ENCODE measurements at places on chromosomes 7 and 10.

DNA sequence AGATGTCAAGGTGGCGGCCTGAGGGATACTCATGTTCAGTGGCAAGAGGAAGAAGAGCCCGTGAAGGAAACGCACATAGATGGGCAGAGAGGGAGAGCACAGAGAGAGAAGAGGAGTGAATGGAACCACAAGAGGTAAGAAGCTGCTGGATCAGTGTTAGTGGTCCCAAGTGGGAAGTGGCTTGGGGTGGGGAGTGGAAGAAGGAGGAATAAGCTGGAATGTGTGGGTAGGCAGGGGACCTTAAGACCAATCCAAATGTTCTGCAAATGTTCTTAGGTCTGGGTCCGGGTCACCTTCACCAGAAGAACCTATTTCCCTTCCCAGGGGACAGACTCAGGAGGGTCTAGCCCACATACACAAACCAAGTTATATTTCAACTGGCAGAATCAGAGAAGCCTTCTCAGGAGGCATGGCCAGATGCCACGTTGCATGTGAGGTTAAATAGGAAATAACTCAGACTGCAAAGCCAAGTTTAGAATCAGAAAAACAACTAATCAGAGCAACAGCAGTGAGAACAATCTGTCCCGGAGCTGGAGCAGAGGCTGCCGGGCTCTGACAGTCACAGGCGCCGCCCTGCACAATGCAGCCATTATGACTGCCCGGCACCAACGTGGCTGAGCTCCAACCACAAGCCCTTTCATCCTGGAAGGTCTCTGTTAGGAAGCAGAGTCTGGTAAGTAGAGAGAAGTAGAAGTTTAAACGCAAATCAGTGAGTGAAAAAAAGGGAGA is 78.6 kb upstream of the ARMC3 start:
- DNase-seq = no peak

DNA sequence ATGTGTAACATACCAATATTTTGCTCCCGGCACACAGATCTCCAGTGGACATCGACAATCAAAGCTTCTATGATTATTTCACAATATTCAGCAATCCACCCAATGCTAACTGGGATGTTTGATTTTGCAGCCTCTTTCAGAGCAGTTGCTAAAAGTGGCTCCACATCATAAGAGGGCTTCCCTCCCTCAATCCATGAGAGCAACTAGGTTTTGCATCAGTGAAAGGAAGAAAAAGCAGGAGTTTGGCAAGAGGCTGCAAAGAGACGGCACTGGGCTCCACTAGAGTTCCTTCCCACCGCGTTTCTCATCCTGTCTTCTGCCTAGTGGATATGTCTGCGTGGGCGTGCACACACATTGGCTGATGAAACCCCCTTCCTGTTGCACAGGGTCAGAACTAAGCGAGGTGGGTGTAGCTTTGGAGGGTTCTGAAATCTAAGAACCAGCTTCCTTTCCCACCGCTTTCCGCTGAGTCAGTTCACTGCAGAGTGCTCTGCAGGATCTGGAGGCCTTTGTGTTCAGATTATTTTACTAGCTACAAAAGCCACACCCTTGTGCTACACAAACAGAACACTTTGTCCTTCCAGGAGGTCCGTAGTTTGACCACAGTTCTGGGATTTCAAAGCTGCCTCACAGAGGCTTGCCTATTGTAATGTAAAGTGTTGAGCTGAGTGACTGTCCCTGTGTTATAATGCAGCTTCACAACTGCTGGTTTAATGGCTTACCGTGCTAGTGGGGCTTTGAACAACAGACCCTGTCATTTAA is 28.1 kb downstream of the ARL4A start:
- peak; percentile 62 for DNase-seq

DNA sequence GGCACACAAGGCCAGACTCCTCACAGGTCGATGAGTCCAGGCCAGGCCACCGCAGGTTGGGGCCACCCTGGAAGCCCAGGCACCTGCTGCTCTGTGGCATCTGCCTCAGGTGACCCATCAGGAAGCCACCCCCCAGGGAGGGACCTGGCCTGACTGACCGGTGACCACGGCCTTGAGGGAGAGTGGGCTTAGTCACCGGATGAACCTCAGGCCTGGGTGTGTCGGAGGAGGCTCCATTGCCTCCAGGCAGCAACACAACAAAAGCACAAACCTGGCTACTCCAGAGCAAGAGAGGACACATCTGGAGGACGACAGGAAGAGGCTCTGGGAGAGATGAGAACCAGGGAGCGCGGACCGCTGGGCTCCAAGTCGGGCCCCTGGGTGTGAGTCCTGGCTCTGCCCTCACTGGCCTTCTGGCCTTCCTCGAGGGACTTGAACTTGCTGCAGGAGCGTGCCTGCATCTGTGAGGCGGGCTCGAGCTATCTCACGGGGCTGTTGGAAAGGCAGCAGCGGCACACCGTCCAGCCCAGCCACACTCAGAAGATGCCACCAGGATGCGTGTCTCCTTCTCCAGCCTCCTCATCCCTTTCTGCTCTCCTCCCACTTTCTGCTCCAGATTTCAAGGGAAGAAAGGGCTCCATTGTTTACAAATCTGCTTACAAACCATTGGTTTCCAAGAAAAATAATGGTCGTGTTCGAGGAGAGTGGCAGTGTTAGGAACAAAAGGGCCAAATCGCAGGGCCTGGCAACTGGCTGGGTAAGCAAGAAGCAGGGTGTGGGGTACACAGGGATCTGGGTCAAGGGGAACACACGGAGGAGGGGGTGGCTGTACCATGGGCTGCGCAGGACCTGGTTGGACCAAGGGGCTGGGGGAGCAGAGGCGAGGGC is 152.9 kb downstream of the ADAM12 start:
- DNase-seq = no peak

- DNase-seq = no peak
Measured at GRCh38 chr10:42551582-42552187, 86.7 kb downstream of the ZNF33B start.

GRCh38 chr10:126499744-126500143 is 111.5 kb upstream of the ADAM12 start:
- no peak for DNase-seq

GRCh38 chr10:8332730-8333111 is 278.2 kb downstream of the GATA3 start:
- no peak for DNase-seq

- no peak for DNase-seq
Measured at GRCh38 chr7:80410081-80410480, 101.8 kb downstream of the GNAT3 start.

All from amniotic stem cell (primary cell).